ENCODE measurements at places on chromosomes 7 and 10.

GRCh38 chr10:113103131-113103840 is 153.2 kb downstream of the TCF7L2 start:
- no peak for DNase-seq

- DNase-seq = no peak
These were observed 354.6 kb downstream of the PHF14 start for GRCh38 chr7:11328309-11328708.

- DNase-seq = no peak
These were observed 30.7 kb downstream of the DGKB start for GRCh38 chr7:14871880-14872279.

GRCh38 chr7:122448893-122449589 is 144.5 kb upstream of the FEZF1 start:
- no peak for DNase-seq

GRCh38 chr10:62056219-62056618 is 154.7 kb downstream of the ARID5B start:
- DNase-seq = no peak

- no peak for DNase-seq
These were observed 27.9 kb upstream of the PWWP2B start for GRCh38 chr10:132368881-132369635.

GRCh38 chr10:52879091-52879807 is 106.7 kb upstream of the MBL2 start:
- DNase-seq = no peak

DNA sequence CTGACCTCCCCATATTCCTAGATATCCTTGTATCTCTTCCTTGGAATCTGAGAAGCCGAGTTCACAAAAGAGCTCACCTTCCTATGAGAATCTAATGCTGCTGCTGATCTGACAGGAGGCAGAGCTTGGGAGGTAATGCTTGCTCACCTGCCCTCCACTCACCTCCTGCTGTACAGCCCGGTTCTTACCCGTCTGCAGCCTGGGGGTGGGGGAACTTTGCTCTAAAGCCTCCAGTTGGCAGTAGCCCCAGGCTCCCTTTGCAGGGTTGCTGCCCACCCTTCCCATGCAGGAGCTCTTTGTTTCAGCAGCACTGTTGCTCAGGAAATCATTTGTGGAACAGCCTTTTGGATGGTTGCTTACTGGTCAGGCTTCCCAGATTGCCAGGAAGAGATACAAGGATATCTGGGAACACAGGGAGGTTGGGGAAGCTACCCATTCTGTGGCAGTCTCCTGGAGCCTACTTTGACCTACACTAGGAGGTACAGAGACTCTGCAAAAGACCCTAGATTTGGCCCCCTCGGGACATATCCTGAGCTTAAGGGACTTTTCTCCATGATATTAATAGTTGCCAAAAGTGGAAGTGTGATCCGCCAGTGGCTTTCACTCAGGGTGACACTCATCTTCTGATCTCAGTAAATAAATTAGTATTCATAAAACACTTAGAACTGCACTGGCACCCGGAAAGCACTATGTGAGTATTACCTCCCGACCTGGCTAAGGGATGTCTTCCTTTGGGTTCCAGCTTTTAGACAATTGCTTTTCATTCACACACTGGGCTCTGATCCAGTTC is 363.7 kb upstream of the PODXL start:
- DNase-seq = no peak

DNA sequence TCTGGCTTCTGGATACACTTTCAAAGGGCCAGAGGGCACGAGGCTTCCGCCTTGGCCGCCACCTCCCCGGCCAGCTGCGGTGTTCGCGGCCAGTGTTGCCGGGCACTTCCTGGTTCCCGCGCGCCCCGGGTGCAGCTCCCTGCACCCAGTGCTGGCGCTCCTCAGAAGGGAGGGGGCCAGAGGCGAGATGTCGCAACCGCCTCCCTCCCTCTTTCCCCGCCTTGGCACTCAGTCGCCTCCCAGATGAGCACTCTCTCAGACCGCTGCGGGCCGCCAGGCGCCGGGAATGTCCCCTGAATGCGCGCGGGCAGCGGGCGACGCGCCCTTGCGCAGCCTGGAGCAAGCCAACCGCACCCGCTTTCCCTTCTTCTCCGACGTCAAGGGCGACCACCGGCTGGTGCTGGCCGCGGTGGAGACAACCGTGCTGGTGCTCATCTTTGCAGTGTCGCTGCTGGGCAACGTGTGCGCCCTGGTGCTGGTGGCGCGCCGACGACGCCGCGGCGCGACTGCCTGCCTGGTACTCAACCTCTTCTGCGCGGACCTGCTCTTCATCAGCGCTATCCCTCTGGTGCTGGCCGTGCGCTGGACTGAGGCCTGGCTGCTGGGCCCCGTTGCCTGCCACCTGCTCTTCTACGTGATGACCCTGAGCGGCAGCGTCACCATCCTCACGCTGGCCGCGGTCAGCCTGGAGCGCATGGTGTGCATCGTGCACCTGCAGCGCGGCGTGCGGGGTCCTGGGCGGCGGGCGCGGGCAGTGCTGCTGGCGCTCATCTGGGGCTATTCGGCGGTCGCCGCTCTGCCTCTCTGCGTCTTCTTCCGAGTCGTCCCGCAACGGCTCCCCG is at the start of gene FFAR4:
Gene FFAR4, plus strand, starts transcription at position 231 of the 842 bp plus-strand sequence. Its CDS starts 56 bp downstream, at position 287.
- no peak for DNase-seq

GRCh38 chr7:5677538-5678294 is 103.7 kb downstream of the RNF216 start:
- no peak for DNase-seq

DNA sequence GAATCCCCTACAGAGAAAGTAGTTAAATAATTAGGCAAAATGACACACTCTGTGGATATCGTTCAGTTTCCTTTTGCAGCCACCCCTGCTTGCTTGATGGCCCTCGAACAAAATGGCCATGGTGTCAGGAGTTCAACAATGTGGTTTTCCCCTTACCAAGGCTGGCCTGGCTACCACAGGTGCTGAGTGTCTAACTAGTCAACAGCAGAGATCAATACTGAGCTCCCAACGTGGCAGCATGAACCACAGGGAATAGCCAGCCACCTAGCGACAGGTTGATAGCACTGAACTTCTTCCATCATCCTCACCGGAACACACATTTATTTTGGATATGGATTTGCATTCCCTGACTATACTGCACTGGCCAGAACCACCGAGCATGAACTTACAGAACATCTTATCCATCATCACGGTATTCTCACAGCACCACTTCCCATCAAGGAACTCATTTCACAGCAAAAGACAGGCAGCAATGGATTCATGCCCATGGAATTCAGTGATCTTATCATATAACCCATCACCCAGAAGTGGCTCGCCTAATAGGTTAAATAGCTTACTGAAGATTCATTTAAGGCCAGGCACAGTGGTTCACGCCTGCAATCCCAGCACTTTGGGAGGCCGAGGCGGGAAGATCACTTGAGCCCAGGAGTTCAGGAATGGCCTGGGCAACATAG is 6.3 kb downstream of the C10orf67 start:
- DNase-seq = no peak

DNA sequence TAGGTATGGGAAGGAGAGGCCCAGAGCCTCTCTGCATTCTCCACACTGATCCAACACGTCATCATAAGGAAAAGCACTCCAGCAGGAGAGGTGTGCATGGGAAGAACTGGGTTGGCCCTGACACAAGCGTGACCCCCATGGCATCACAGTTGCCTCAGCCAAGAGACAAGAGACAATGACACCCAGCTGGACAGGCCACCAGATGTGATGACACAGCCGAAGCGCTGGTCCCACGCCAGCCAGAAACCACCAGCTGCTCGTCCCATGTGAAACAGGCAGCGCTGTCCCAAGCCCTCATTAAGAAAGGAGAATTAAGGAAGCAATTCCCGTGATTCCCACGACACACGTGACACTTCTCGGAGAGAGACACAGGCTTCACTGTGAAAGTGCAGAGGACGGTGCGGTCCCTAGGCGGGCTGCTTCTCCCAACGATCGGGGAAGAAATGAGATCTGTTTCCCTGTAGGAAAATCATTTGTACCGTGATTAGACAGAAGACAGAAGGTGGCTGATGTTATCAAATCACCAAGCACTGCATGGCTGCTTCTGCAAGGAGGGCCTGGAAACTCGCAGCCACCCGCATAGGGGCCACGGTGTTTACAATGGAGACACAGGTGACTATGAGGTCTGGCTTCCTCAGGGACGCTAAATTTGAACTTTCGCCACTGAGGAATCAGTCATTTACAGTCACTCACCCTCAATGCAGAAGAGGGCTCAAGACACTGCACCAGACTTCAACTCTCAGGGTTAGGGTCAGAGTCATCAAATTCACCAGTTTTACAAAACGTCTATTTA is 74.5 kb downstream of the DIP2C start:
- no peak for DNase-seq
